T-helper 2 cell (primary cell): ENCODE measurements at places on chromosomes 1 and 21.

DNA sequence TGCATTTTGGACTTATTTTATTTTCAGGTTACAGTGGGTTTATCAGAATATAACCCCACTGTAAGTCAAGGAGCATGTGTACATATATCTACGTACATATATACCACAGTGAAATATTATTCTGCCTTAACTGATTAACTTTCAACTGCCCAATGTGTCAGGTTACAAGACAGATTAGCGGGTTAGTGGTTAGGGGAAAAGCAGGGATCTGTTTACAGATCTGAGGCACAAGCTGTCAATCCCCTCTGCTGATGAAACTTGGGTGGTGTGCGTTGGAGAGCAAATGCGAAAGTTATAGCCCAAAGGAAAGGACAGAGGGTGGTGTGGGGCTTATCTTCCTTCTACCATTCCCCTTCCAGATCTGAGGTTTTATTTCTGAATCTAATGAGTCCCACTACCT, 238.2 kb upstream of the KCNK2 start:
- DNase-seq: no peak

DNA sequence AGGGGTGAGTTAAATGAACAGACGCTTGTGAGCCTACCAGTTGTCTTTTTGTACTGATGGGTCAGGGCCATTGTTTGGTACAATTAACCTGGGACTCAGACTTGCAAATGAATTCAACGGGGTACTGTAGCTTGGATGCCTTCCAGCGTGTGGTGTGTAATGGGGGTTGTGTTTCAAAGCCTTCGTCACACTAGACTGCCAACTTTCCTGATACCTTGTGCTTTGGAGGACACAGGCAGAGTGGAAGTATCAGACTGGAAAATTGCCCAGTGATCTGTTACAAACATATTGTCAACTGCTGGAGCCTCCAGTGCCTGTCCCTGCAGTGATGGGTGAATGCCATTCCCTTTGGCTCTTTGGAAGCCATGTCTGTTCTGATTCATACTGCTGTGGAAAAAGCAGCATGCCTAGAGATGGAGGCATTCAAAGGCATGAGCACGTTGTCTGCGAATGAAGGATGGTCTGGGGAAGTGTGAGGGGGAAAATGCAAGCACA, 384.5 kb downstream of the LMX1A start:
- no peak for DNase-seq

- DNase-seq: no peak
These were observed 17.6 kb downstream of the MAPKAPK2 start for GRCh38 chr1:206702260-206702659.

GRCh38 chr21:37266515-37267221, 466 bp downstream of the VPS26C start:
- DNase-seq: no peak

DNA sequence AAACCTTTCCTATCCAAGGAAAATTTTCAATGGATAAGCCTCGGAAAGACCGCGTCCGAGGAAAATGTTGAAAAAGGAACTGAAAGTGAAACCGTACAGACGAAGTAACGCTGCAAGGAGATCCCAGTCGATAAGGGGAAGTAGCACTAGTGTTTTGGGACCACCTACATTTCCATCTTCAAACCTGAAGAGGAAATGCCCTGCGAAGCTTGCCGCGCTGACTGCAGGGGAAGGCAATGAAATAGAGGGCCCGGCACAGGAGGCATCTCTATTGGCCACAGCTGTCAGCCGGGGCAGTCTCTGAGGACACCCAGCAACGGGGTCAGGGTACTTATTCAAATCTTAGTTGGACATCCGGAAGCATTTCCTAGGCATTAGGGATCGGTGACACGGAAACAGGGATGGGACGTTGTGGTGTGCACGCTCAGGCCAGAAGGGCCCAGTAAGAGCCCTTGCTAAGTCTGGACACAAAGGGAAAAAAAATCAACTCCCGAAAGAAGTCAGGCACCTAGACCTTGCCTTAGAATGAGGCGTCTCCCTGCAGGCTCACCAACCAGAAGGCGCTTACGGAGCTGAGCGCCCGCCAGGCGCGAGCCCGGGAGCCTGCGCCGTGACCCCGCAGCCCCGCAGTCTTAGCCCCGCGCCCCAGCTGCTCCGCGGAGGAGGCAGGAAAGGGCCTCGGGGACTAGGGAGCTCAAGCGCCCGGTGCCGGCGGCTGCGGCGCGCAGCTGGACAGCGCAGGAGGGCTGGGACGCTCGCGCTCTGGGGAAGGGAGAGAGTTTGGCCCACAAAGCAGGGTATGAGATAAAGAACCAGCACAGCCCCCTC, 655 bp downstream of the USF1 start:
- DNase-seq: peak; percentile 45

DNA sequence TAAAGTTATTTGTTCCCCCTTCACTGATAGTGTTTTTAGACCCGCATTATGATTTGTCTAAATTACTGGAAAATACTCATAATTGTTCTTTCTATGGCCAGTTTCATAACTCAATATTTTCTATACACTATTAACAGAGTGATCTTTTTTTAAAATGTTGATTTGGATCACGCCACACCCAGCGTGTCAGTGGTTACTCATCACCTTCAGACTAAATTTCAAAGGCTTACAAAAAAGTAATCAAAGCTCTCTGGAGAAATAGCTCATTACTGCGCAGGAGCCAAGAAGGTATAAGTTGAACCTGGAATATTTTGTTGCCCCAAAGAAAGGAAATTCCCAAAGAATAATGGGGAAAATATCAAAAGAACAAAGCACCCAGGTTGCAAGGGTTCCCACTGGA, 104.9 kb downstream of the EVI5 start:
- no peak for DNase-seq

GRCh38 chr1:99180343-99180808, 83.9 kb upstream of the PLPPR4 start:
- no peak for DNase-seq

- DNase-seq: no peak
These were observed 64.8 kb upstream of the ATP5PO start for GRCh38 chr21:33980276-33980916.

DNA sequence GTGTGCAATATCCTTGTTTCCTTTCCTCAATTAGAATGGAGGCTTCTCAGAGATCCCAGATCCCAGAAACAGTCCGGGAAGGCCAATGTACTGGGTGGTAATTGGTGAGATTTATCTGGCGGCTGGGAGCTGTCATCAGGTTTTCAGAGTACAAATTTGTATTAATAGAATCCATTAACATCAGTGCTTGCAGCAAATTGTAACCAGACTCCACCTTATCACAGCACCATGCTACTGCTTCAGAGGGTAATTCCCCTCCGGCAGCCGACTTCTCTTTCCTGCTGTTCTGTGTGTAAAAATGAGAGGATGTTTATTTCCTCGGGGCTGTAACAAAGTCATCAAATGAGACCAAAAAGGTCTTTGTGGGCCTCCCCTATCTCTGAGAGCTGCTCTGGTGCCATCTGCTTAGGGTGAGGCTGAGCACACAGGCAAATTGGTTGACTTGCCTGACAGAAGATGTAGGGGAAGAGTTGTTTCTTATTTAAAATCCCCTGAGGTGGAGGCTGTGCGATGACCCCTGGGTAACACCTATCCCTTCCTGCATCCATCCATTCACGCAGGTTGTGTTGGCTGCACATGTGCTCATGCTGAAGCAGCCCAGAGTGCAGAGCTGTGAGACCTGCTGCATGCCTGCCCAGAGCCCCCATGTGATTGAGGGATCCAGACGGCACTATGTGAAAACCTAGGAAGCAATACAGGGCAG, 19.2 kb downstream of the NFASC start:
- no peak for DNase-seq

GRCh38 chr1:182995894-182996293, 27.3 kb upstream of the LAMC1 start:
- no peak for DNase-seq

DNA sequence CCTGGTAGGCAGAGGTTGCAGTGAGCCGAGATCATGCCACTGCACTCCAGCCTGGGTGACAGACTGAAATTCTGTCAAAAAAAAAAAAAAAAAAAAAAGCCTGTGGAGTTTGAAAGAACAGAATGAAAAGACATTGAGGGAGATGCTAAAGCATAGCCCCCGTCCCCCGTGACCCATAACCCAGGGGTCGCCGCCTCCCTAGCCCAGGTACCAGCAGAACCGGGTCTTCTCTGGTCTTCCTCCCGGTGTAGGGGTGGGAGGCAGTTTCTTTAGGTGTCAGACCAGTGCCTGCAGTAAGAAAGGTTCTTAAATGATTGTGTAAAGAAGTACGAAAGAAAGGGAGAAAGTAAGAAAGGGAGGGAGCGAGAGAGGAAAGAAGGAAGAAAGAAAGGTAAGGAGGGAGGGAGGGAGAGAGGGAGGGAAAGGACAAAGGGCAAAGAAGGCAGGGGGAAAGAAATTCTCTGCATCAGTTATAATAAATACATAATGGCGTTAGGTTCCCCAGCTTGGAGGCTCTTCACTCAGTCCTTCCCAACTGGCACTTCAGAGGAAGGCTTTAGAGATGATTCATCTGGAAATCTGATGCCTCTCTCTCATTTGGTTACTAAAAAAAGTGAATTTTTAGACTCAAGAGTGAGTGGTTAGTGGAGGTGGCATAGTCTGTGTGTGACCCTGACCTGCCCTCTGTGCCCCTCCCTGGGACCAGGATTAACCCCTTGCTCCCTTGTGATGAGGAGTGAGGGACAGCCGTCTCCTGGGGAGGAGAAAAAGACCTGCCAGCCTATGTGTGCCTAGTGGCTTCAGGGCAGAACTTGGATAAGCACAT, 1.1 kb downstream of the IL24 start:
- DNase-seq: no peak

- DNase-seq: no peak
These were observed 2.2 kb upstream of the TOR1AIP2 start for GRCh38 chr1:179879797-179880196.

DNA sequence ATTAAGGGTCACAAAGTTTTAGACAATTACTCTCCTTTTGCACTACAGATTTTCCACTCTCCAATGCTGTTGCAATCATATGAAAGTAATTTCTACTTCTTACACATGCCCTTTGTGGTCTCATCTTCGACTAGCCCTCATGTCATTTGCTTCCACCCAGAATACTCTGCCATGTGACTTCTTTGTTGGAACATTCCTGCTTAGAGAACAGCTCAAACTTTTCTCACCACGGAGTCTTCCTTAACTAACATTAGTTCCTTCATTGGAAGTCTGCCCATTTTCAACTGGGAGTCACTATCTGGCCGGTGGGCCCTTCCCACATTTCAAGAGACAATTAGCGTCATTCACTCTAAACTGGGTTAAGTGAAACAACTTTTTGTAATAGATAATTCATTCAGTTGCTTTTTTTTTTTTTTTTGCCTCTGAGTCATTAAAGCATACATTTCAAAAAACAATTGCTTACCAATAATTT, 142.6 kb upstream of the PALMD start:
- no peak for DNase-seq

DNA sequence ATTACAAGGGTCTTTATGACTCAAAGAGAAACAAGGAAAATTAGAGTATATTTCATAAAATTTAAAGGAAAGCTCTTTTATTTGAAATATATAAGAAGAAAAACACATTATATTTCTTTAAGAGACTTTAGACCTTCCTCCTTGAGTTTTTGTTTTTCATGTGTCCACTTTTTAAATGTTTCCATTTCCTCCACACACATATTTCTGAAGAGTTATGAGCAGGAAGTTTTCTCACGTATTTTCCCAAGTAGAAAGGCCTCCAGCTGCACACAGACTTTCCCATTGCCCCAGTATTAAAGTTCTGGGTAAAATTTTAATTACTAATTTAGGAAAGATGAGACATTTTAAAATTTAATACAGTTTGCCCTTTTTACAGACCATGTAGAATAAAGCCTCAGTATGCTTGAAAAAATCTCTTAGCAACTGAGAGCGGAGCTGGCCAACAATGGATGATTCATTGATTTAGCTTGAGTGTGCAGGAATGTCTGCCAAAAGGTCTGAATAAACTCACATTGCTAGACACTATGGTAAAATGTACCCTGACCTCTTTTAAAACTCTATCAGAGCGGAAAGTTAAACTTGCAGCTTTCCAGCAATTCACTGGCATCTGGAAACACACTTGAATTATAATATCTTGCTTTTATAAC, 57.9 kb downstream of the DDAH1 start:
- DNase-seq: no peak

- no peak for DNase-seq
These were observed 410.7 kb downstream of the DSCAM start for GRCh38 chr21:40436261-40436660.

GRCh38 chr1:198024782-198025181, 107.6 kb downstream of the LHX9 start:
- DNase-seq: no peak

- no peak for DNase-seq
These were observed 249.2 kb upstream of the TPTE start for GRCh38 chr21:10272216-10272615.

GRCh38 chr1:66996018-66996682, 57.8 kb downstream of the SLC35D1 start:
- peak; percentile 27 for DNase-seq

DNA sequence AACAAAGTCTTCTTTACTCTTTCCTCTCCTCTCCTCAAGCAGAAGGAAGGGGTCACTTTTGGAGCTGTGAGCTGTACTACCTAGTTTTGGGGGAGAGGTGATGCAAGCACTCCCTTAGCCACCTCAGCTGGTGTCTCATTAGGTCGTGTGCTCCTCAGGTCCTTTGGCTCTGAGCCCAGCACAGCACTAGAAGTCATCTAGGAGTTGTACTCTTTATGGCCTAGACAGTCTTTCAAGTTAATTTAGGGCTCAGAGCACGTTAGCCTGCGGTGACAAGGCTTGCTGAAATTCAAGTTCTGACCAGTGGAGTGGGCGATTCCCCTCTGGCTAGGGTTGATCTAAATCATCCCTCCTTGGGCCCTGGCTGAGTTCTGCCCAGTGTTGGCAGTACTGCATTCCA, 48.0 kb upstream of the WDR26 start:
- DNase-seq: no peak

DNA sequence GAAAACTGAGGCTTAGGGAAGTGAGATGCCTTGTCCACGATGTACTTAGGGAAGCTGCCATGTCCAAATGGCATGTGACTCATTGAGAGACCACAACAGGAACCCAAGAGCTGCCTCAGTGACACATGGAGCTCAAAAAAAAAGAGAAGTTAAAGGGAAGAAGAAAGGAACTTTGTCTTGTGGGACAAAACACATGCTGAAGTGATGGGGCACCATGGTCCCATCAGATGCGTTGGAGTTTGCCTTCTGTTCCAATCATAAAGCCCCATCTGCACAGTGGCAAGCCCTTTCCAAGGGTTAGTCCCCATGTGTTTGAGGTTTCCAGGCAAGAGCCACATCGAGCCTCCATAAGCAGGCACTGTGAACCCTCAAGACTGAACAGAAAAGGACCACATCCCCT, 8.0 kb downstream of the MED8 start:
- no peak for DNase-seq

- no peak for DNase-seq
These were observed 91.7 kb downstream of the TYW3 start for GRCh38 chr1:74824497-74825107.

- DNase-seq: no peak
These were observed 1.3 kb upstream of the LEMD1 start for GRCh38 chr1:205422993-205423642.

- DNase-seq: no peak
These were observed 39.0 kb upstream of the IL20 start for GRCh38 chr1:206826394-206826793.
